ENCODE measurements at places on chromosomes 11 and 22.

DNA sequence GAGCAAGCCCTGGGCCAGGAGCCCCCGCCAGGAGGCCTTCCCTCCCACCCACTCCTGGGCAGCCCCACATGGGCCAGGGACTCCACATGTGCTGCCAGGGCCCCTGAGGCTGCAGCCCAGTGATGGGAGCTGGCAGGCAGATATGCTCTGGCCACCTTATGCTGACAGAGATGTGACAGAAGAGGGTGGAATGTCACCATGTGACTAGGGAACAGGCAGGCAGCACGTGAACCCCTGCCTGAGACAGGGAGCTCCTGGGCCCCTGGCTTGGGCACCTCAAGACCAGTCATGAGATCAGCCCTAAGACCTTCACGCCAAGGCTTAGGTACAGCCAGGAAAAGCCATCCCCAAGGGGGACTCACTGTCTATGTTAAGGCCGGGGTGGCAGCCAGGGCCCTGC lies 9.1 kb downstream of the PRODH start:
- H3K27ac ChIP-seq: no peak overlapping the region
- DNase-seq: no peak
- H3K27me3 ChIP-seq: no peaks in the 10 kb centered on the region
- H3K36me3 ChIP-seq: no peaks in the 10 kb centered on the region
- no peak overlapping the region for H3K4me3 ChIP-seq

GRCh38 chr11:44773351-44773965 lies 46.7 kb downstream of the TSPAN18 start:
- no peak overlapping the region for H3K27ac ChIP-seq
- no peak for DNase-seq
- no peaks in the 10 kb centered on the region for H3K36me3 ChIP-seq

- peaks cover 59% of the 10 kb centered on the region for H3K27me3 ChIP-seq
- H3K4me3 ChIP-seq: no peak overlapping the region
- no peaks in the 10 kb centered on the region for H3K36me3 ChIP-seq
These were observed 2.1 kb upstream of the LMO1 start for GRCh38 chr11:8265681-8266241.

DNA sequence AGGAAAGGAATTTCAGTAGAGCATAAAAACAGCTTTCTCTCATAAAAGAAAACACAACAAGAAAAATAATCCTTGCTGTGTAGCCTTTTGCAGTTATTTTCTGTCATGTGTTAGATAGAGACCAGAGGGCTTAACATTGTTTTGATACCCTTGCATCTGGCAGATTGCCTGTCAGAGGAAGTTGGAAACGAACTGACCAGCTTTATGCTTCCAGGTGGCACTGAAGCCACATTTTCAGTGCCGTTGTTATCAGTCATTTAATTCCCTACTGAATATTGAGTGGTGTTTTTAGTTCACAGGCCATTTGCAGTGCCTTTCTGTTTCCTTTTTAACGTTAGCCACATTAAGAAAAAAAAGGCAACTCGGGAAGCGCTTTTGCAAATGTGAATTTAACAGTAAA lies 21.5 kb upstream of the RAG2 start:
- H3K27me3 ChIP-seq: no peaks in the 10 kb centered on the region
- H3K4me3 ChIP-seq: peak overlapping the region; percentile 34
- peaks cover 13% of the 10 kb centered on the region for H3K4me1 ChIP-seq
- peak overlapping the region; percentile 92 for H3K27ac ChIP-seq

DNA sequence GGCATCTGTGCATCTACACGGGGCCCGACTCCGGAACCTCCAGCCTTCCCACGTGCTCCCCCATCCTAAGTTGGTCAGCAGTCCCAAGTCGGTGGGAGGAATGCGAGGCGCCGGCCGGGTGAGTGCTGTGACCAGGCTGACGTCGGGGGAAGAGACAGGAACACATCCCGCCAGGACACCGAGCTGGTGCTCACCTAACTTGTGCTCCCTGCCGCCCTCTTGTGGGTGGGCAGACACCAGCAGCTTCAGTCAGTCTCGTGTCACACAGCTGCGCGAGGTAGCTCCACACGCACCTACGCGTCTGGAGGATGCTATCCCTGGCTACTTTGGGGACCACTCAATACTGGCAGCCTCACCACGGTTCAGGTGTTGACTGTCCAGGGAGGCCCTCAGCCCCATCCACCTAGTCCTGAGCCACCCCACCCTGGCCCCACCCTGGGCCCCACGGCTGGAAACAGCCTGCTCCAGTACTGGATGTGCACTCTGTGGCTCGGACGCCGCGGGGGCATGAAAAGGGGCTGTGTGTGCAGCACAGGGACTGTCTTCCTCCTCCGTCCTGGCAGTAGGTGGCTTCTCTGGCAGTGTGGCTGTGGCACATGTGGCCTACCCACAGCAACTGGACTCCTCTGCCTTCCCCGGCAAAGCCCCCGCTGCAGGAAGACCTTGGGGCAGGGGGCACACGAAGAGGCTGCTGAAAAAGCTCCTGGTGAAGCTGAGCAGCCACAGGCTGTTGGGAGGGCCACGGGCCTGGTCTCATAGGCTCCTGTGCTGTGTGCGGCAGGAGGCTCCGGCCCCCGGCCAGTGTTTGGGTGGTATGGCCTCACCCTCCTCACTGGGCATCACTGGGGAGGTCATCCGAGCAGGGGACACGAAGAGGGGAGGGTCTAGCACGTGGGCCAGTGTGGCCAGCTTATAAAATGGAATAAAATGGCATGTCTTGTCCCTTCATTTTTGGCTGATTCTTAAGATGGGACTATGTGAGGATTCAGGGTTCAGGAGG lies 11.2 kb upstream of the BID start:
- H3K36me3 ChIP-seq: peaks cover 4% of the 10 kb centered on the region
- no peak overlapping the region for H3K4me3 ChIP-seq
- H3K4me1 ChIP-seq: peaks cover 35% of the 10 kb centered on the region
- no peak overlapping the region for H3K27ac ChIP-seq
- H3K27me3 ChIP-seq: no peaks in the 10 kb centered on the region
- no peak for DNase-seq

- no peak overlapping the region for H3K4me3 ChIP-seq
- H3K27ac ChIP-seq: no peak overlapping the region
- no peak for DNase-seq
- no peaks in the 10 kb centered on the region for H3K36me3 ChIP-seq
- H3K4me1 ChIP-seq: peaks cover 8% of the 10 kb centered on the region
These were observed 26.1 kb downstream of the MAML2 start for GRCh38 chr11:96316869-96317268.

DNA sequence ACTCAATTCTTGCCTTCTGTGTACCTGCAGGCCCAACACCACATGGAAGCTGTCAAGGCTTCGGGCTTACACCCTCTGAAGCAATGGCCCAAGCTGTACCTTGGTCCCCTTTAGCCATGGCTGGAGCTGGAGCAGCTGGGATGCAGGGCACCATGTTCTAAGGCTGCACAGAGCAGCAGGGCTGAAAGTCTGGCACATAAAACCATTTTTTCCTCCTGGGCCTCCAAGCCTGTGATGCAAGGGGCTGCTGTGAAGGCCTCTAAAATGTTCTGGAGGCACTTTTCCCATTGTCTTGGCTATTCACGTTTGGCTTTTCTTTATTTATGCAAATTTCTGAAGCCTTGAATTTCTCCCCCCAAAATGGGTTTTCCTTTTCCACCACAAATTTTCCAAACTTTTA lies 102.1 kb upstream of the SLC5A12 start:
- no peak overlapping the region for H3K4me3 ChIP-seq
- H3K27me3 ChIP-seq: no peaks in the 10 kb centered on the region
- DNase-seq: no peak
- H3K36me3 ChIP-seq: no peaks in the 10 kb centered on the region
- no peak overlapping the region for H3K27ac ChIP-seq

DNA sequence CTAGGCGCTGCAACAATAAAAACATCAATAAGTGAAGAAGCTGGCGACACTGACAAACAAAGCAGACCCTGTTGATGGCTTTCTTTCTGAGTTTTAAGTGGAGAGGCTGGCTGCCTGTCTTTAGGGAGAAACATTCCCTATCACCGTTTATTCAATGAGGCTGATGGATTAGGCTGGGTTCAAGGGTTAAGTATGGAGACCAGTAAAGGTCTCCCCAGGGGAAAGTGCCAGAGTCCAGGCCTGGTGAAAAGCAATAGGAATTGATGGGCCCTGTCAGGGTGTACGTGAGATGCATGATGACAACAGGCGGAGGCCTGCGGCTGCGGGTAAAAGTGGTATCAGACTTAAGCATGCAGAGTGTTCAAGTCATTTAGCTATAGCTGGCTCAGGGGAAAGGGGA lies 102.6 kb downstream of the ALX4 start:
- no peaks in the 10 kb centered on the region for H3K4me1 ChIP-seq
- no peaks in the 10 kb centered on the region for H3K27me3 ChIP-seq
- H3K27ac ChIP-seq: no peak overlapping the region
- no peaks in the 10 kb centered on the region for H3K36me3 ChIP-seq
- DNase-seq: no peak

DNA sequence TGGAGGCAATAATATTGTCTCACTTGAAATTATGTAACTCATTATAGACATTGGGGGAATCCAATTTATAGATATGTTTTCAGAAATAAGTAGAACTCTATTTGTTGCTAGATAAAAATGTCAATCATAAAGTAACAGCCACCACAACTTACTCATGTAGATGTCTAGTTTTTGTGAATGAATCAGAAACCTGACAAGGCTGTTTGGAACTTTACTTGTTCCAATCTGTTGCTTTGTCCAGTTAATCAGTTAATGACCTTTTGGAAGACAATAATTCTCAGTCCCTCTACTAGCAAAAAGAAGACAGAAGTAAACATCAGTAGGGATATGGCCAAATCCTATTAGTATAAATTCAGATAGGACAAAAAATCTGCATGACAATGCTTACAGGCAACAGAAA lies 1143.3 kb downstream of the LRRC4C start:
- H3K36me3 ChIP-seq: no peaks in the 10 kb centered on the region
- H3K27me3 ChIP-seq: no peaks in the 10 kb centered on the region
- no peak for DNase-seq
- H3K27ac ChIP-seq: no peak overlapping the region

- no peak overlapping the region for H3K27ac ChIP-seq
- no peaks in the 10 kb centered on the region for H3K4me1 ChIP-seq
- H3K27me3 ChIP-seq: no peaks in the 10 kb centered on the region
- no peak overlapping the region for H3K4me3 ChIP-seq
- no peak for DNase-seq
These were observed 22.4 kb downstream of the KIRREL3 start for GRCh38 chr11:126978165-126978564.

- H3K4me1 ChIP-seq: peaks cover 50% of the 10 kb centered on the region
- no peaks in the 10 kb centered on the region for H3K36me3 ChIP-seq
- no peak overlapping the region for H3K27ac ChIP-seq
These were observed 17.0 kb downstream of the NECTIN1 start for GRCh38 chr11:119712006-119712405.

DNA sequence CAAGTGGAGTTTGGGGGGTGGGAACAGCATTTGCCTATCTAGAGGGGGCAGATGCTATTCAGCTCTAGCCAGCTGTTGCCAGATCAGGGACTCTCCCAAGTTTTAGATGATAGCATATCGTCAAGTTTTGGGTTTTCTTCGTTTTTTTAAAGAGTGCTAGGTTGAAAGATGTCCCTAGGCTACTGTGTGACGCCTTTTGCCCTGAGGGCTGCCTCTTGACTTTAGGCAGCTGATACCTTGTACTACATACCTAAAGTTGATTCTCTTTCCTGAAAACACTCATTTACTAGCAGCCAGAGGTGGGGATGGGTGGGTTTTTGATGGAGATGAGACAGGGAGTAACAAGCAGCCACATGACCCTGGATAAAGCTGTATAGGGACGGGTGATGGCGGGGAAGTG lies 87.1 kb downstream of the ABTB2 start:
- DNase-seq: no peak
- H3K27me3 ChIP-seq: no peaks in the 10 kb centered on the region
- H3K4me3 ChIP-seq: no peak overlapping the region

DNA sequence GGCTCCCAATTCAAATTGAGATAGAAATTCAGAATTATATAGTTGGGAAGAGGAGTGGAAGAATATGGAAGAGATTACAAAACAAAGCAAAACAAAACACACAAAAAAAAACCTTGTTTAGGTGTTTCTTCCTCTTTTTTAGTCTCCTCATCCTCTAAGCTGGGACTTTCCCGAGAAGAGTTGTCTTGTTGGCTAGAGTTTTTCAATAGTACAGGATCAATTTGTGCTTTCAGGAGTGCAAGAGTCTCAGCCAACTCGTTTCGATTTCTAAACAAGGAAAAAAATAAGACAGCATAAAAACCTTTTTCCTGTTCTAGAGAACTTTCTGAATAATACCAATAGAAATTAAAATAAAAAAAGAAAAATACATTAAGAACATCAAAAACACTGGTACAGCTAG lies 87.8 kb upstream of the CLNS1A start:
- no peak overlapping the region for H3K27ac ChIP-seq
- peaks cover 36% of the 10 kb centered on the region for H3K36me3 ChIP-seq
- H3K4me1 ChIP-seq: no peaks in the 10 kb centered on the region
- no peak for DNase-seq
- no peak overlapping the region for H3K4me3 ChIP-seq

DNA sequence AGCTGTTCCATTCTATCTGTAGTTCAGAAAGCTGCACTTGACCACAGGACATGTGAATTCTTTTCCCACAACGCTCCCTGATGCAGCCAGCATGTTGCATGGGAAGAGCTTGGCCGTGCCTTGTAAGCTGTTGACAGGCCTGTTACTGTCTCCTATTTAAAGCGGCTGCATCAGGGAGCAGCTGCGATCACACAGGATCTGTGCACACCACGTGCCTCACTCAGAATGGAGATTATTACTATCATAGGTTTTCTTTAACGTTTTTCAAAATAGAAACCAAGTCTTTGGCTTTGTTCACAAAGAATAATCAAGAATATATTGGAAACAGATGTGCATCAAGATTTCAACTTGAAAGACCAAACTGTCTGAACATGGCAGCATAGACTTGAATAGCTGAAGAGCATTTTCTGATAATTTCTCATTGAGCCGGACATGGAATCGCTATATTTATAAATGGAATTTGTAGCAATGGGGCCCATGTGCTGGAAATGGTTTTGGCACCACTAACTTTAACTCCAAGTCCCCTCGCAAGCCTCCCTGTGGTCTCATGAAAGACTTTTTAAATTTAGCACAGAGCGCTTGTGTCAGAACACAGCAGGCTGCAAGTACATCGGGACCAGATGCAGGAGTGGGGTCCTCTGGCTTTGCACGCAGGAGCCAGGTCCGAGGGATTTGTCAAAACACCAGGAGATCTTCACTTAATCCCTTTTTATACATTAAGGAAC lies 40.8 kb upstream of the MYO18B start:
- H3K4me3 ChIP-seq: no peak overlapping the region
- peaks cover 38% of the 10 kb centered on the region for H3K4me1 ChIP-seq
- peak overlapping the region; percentile 75 for H3K27ac ChIP-seq
- no peaks in the 10 kb centered on the region for H3K27me3 ChIP-seq
- peaks cover 17% of the 10 kb centered on the region for H3K36me3 ChIP-seq
- DNase-seq: peak; percentile 23

DNA sequence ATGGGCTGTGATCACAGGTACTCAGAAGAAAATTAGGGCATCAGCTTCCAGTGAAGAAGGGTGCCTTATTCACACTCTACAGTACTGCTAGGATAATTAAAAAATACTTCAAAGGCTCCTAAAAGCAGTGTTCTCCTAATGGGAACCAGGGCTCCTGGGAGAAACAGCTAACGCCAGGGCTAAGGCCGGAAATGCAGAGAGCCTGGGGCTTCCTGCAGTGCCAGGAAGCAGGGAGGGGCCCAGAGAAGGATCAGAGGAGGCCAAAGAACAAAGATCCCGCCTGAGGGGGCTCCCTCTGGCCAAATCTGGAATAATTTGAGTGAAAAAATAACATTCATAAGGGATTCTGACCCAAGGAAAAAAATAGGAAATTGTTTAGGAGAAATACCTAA lies 27.5 kb downstream of the TOLLIP start:
- no peak for DNase-seq
- H3K27me3 ChIP-seq: no peaks in the 10 kb centered on the region
- H3K36me3 ChIP-seq: peaks cover 40% of the 10 kb centered on the region
- H3K4me3 ChIP-seq: no peak overlapping the region
- no peak overlapping the region for H3K27ac ChIP-seq
